GM20000 (cell line): ENCODE measurements at places on chromosomes 12 and 14.

DNA sequence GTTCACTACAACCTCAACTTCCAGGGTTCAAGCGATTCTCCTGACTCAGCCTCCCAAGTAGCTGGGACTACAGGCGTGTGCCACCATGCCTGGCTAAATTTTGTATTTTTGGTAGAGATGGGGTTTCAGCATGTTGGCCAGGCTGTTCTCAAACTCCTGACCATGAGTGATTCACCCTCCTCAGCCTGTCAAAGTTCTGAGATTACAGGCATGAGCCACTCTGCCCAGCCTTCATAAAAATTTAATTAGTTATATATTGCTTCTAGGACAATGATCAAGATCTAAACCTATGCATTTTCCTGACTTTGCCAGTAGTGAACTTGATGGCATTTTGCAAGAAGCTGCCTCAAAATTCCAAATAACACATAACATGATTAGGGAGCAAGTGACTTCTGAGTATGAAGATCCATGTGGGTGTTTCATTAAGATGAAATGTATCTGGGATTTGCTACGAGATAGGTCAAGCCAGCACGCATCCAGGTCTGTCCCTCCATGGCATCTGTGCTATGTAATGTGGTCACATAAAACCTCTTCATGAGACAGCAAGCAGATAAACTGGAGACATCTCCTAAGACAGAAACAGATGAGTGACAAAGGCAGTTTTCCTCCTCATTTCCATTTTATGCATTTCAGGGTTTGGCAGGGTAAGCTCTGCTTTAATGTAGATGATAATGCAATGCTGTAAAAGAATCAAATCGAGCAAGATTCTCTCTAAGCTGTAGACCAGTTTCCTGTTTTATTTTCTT is 319.4 kb upstream of the ATP2B1 start:
- no peak for DNase-seq

GRCh38 chr12:68114606-68115005 is 44.9 kb downstream of the IFNG start:
- no peak for DNase-seq

- DNase-seq, result no peak
Measured at GRCh38 chr14:42112108-42112507, 505.4 kb downstream of the LRFN5 start.

DNA sequence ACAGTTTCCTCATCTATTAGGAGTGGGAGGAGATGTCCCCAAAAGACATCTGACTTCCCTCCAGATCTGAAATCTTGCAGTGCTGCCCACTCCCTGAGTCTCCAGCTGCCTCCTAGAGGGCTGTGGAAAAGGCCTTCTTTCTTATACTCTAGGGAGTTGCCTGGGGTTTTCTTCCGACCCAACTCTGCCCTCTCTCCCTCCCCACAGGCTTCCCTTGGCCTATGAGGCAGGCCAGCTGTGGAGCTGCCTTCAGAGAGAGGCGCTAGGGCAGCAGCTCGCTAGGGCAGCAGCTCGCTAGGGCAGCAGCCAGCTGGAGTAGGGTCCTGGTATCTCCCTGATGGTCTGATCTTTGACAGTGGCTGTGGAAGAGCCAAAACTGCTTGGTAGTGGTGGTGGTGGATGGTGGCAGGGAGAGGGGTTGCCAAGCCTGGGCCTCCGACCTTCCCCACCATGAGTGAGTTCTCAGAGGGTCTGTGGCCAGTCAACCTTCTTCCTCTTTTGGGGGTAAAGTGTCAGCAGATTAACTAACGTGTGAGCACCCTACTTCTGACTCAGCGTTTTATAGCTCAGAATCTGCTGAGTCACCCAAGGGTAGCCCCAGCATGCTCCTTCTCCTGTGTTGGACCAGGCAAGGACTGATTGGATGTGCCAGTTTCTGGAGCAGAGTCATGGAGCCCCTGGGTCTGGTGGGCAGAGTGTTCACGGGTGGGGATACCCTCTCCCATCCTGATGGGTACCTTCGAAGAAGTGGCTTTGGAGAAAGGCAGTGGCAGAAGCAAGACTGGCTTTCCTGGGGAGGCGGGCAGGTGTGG is 2.3 kb downstream of the SLC48A1 start:
- DNase-seq, result no peak

- no peak for DNase-seq
Measured at GRCh38 chr12:47876440-47876960, 28.3 kb downstream of the VDR start.

DNA sequence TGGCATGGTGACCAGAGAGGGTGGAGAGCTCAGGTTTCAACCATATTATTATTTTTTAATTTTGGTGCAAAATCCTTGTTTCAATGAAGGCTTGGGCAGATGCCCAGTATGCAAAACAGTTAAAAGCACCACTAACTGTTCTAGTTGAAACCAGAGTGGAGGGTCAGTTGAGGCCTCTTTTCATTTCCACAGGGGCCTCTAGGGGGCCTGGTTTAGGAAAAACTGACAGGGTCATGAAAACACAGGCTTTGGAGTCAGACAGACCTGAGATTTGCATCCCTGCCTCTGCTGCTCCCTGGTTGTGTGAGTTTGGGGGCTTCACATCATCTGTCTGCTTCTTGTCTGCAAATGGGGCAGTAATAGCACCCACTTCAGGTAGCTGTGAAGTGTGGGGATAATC is 3.3 kb upstream of the RPH3A start:
- DNase-seq, result no peak

GRCh38 chr14:45838597-45838996 is 585.6 kb upstream of the MIS18BP1 start:
- DNase-seq, result no peak
